T-helper 2 cell treated with Interferon-gamma antibody and Interleukin-4, amounts not matched to agents 5 μg/mL and 100 μg/mL, for 36 hours (primary cell): ENCODE measurements at places on chromosomes 6 and 20.

GRCh38 chr6:158150701-158151100 lies 17.4 kb downstream of the SERAC1 start:
- DNase-seq = no peak

GRCh38 chr6:132344811-132345210 lies 56.5 kb downstream of the MOXD1 start:
- no peak for DNase-seq

DNA sequence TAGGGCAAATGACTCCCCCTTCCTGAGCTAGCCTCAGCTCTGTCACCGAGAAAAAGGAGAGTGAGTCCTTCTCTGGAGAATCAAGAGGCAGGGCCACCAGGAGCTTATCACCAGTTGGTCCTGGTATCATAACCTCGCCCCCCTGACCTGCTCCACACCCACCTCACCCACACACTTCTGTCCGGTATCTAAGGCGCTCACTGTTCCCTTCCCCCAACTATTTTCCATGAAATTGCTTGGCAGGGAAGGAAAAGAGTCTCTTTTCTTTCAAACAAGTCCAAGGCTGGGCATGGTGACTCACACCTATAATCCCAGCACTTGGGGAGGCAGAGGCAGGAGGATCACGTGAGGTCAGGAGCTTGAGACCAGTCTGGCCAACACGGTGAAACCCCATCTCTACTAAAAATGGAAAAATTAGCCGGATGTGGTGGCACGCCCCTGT lies 77.6 kb downstream of the ZMYND8 start:
- DNase-seq = no peak

DNA sequence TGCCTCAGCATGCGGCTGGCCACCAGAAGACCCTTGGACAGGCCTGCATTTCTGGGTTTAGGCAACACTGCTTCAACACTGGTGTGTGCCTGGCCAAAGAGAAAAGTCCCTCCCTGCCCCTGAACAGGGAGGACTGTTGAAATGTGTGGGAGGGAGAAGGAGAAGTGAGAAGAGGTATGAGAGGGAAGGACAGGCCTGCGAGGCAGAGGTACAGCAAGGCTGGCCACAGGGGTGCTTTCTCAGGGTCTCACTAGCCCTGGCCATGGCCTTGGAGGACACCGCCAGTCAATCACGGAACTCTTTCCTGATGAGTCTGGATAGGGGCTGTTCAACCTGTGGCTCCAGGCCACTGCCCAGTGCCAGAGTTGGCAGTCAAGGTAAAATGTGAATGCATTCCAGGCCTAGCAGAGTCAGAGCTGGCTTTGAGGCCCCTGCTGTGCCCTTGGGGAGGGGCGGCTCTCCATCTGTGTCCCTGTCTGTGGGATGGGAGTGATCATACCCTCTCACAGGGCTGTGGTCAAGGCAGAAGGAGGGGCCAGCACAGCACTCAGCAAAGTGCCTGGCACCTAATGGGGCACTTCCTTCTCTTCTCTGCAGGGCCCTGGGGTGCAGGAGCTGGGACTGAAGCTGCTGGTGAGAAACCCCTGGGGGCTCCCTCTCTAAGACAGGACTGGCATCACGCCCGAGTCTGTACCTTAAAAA lies 43.2 kb upstream of the CDH22 start:
- DNase-seq = no peak

- peak; percentile 61 for DNase-seq
These were observed 9.1 kb upstream of the MAPK13 start for GRCh38 chr6:36120979-36121786.

GRCh38 chr6:3220366-3220765 lies 7.1 kb downstream of the TUBB2B start:
- DNase-seq = no peak

DNA sequence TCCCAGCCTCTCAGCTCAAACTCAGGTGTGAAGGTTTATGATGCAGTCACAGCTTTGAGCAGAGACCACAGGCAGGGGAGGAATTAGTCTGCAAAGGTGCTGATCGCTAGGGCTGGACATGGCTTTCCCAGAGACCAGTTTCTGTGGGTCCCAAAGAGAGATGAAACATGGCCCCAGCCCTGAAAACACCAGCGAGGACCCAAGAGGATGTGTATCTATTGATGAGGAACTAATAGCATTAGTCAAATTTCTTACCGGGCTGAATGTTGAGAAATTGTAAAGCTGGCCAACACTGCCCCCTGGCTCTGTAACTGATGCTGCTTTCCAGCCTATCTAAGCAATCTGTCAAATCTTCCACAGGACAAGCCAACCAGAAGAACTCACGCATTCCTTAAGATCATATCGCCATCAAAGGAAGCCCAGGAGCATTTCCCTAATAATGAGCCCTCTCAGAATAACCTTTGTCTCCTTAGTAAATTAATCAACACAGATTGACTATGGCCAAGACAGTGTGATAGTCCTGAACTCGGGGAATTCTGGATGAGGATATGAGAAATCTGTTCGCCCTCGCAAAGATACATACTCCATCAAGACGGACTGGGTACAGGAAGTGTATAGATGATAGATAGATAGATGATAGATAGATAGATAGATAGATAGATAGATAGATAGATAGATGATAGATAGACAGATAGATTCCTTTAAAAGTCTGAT lies 7.8 kb upstream of the ACSS1 start:
- DNase-seq = peak; percentile 30

- peak; percentile 74 for DNase-seq
These were observed 40.1 kb upstream of the AKIRIN2 start for GRCh38 chr6:87742106-87742505.

- no peak for DNase-seq
These were observed 7.9 kb downstream of the SNX14 start for GRCh38 chr6:85585741-85586140.

DNA sequence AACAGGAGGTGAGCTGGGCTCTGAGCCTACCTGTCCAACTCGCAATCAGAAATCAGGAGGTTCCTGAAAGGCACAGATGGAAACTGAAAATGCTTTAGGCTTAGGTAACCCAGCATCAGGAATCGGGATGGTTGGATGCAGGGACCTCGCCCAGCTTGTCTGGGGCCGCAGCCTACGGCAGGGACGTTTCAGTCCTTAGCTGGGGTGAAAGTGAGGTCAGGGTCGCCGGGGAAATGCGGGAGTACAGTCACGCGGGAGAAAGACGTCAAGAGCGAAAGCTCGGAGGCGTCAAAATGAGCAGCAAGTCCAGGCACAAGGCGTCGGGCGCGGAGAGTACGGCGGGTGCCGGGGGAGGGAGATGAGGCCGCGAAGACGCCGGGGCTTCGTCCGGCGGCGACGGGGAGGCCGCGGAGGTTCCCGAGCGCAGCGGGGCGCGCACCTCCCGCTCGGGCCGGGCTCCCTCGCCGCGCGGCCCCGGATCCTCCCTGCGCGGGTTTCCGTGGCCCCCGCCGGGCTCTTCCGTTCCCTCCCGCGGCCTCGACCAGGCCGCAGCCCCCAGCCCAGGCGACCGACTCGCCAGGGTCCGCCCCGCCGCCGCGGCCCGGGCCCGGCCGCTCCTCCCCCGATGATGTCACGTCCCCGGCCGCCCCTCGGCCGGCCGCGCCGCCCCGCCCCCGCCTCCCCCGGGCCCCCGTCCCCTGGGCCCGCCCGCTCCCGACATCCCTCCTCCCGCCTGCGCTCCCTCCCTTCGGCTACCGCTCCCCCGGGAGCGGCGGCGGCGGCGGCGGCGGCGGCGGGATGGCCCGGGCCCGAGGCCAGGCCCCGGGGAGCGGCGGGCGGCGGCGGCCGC lies at the start of gene EBF4:
EBF4 (plus strand) TSS at position 745 of the 850 bp plus-strand sequence. CDS start 866 bp downstream, outside the sequence.
- peak; percentile 23 for DNase-seq

DNA sequence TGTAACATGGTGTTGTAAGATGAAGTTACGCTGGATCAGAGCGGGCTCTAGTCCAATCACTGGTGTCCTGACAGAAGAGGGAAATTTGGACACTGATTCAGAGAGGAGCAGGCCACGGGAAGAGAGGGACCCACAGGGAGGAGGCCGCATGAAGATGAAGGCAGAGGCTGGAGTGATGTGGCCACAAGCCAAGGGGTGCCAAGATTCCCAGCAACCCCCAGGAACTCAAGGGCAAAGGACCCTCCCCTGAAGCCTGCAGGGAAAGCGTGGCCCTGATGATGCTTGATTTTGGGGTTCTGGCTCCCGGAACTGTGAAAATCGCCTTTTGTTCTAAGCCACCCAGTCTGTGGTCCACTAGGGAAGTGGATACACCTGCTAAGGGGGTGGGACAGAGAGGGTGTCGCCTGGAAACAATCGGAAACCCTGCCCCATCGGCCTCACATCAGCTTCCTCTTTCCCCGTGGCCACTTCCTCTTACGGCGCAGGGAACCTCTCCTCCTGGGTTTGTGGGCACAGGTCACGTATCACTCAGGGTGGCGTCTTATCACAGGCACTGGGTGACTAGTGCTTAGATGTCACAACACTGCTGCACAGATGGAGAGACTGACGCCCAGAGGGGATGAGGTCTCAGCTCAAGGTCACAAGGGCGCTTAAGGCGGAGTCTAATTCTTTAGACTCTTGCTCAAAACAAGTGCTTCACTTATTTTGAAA lies 58.0 kb downstream of the SULF2 start:
- DNase-seq = peak; percentile 82

DNA sequence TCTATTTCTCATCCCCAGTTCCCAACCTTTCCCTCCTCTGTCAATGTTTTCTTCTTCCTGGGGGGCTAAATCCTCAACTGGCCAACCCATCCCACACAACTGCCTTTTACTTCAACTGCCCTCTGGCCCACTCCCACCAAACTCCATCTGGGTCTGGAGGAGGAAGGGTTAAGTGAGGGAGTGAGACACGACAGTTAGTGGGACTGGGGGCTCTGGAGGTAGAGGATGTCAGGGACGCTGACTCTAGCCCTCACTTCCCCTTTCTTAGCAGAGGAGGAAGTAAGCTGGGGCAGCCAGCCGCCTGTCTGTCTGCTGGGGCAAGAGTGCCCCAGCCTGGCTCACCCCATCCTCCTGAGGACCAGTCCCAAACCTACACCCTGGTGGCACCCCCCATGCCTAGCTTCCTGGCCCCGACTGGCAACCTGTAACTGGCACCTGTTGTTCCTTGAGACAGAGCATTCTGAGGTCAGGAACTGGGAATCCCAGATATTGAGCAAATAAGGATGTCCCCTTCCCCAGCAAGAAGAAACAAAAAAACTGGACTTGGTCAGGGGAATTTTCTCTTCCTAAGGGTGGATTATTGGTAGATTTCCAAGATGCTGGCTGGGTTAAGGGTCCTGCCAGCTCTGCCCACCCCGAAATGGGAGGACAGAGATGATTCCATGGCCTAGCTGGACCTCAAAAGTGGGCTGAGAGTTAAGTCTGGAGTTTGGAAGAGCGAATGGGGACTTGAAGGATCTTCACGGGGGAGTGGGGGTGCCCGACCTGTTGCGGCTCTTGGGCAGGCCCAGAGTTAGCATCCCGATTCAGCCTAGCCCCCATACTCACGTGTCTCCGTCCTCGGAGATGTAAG lies 971 bp downstream of the NFKBIE start:
- DNase-seq = no peak

DNA sequence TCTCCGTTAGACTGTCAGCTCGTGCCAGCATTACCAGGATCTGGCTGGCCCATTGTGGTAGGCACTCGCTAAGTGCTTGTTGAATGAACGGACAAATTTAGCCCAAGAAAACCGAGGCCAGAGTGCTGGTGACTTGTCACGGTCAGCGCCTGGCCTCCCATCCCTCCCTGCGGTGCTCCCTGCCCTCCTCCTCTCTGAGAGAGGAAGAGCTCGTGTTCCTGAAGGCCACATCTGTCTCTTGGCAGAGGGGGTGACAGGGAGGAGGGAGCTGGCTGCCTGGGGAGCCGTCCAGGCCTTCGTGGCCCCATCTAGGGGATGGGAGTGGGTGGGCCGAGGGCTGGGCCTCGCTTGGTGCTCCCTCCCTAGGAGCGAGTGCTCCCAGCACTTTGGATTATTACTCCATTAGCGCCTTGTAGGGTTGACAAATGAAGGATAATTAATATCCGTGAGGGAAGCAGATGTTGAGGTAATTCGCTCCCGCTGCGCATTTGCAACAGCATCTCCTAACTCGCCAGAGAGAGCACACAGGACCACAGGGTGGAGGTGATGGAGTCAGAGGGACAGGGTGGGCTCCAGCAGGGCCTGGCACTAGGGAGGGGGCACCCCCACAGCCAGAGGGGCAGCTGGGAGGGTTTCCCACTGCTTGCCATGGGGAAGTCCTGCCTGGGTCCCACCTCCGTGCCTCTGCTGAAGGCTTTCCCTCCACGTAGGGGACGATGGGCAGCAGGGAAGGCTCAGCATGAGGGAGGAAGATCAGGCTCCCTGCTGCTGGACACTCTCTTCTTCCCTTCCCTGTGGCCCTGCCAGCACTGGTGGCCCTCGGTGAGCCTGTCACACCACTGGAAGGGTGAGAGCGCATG lies 37.0 kb downstream of the VSTM2L start:
- no peak for DNase-seq

GRCh38 chr20:58652606-58653294 lies 1.7 kb downstream of the STX16 start:
- DNase-seq = no peak

DNA sequence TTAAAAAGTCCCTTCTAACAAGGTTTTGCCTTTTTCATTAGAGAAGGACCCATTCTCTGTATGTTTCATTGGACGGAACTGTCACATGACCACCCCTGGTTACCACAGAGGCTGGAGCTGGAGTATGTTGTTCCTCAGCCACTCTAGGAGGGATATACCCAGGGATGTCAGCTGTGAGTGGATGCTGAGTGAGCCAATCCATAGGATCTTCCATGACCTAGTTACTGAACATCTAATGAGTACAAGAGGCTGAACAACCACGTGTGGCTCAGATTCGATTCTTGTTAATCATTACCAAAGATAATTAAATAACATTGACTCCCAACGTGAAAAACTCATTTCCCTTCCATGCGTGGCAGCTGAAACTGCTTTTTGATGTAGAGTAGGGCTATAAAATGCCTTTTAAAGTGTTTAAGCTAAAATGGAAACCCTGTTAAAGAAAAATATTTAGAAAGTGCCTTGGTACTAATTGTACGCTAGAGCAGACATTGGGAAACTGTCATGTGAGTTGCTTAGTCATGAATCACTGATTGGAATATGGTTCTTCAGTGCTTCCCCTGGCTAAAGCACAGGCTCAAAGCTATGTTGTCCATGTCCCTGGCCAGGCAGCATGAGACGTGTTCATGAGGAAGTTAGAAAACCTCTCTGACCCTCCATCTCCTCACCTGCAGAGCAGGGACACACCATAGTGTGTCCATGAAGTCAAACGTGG lies 256.1 kb downstream of the ZNF217 start:
- DNase-seq = no peak

DNA sequence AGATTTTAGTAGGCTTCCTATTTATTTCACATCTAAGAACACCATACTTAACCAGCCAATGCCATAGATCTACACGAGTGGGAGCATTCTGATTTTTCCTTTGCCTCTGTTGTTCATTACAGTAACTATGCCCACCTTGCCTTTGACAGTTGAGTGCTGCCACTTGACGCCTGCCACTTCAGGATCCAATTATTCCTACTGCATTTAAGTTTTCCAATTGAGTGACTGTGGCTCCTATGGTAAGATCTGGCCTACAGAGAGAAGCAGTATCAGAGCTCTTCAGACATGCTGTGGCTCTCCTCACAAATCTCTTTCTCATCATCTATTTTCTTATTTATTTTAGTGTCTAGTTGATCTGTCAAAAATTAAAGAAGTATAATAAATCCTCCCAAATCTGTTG lies 403.0 kb upstream of the SPTLC3 start:
- DNase-seq = no peak

- DNase-seq = no peak
These were observed 112.5 kb downstream of the SCML4 start for GRCh38 chr6:107711412-107712236.

- DNase-seq = no peak
These were observed 58.0 kb upstream of the ARHGAP18 start for GRCh38 chr6:129767776-129768485.

- no peak for DNase-seq
These were observed 244.2 kb downstream of the CBLN4 start for GRCh38 chr20:55761100-55761499.
